ENCODE measurements at places on chromosomes 12 and 14.

GRCh38 chr12:101221301-101221700 is 11.3 kb upstream of the SLC5A8 start:
- no peak for DNase-seq

DNA sequence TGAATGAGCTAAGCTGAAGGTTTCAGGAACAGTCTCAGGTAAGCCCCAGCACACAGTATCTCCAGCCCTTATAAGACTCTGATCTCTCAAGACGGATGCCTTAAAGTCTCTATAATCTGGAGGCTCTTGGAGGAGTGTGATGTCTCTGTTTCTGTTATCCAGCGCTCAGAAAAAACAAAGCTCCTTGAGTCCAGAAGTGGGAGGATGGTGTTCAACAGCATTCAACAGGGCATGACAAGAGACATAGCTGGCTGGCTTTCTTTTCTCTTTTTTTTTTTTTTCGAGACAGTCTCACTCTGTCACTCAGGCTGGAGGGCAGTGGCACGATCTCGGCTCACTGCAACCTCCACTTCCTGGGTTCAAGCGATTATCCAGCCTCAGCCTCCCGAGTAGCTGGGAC is 31.6 kb upstream of the TESC start:
- DNase-seq = no peak

DNA sequence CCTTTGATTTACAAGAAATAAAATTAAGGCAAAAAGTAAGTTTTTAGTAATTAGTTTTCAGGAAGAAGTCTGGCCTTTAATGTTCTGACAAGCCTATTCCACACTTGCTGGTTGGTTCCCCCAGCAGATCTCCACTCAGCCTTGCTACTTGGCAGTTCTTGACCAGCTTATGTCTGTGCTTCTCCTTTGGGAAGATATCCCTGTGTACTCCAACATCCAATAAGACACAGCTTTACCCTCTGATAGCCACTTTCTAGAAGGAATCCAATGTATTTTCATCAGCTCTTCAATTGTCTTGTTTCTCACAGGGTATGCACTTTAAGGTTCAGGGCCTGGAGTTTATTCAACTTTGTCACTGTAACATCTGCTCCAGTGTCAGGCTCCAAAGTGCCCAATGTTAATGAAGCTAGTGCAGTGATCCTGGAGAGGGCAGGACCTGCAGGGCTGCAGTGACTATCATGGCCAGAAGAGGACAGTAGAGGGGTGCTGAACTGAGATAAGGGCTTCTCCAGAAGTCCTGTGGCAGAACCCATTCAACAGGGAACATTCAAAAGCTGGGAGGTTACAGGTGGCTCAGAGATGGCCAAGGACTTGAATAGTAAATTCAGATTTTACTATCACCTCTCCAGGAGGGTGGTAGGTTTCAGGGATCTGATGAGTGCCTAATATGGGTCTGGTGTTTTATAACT is 22.9 kb downstream of the JKAMP start:
- peak; percentile 61 for DNase-seq

GRCh38 chr12:12979731-12980259 is 20.3 kb downstream of the HEBP1 start:
- no peak for DNase-seq

DNA sequence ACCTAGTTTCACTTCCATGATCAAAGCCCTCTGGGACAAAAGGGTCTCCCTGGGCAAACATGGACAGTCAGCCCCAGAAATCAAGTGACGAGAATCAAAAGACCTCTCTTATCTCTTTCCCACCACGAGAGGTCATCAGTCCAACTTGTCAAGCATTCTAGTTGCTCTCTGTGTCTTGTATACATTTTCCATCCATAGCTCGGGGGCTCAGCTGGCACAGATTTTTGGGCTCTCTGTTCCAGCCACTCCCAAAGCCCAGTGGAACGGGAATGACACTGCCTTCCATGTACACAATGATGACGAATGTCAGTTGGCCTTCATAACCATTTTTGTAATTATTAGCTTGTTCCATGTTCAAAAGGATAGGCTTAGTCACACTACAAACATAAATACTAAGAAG is 29.7 kb downstream of the NOS1 start:
- DNase-seq = no peak

DNA sequence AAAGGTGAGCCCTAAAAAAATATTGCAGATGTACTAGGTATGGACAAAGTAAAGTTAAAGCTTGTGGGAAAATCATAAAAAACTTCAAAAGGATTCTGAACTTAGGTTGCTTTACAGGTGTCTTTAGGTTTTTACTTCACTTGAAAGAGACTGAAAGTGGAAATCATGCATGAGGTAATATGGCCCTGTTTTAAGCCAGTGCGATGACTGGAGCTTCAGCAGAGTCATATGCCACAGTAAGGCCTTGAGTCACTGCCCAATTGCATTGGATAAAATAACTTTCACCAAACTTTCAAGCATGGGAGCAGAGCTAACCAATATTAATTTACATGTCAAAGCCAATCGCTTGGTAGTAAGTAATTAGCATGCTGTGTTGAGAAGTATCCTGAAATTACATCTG is 63.9 kb upstream of the TMEM260 start:
- no peak for DNase-seq

DNA sequence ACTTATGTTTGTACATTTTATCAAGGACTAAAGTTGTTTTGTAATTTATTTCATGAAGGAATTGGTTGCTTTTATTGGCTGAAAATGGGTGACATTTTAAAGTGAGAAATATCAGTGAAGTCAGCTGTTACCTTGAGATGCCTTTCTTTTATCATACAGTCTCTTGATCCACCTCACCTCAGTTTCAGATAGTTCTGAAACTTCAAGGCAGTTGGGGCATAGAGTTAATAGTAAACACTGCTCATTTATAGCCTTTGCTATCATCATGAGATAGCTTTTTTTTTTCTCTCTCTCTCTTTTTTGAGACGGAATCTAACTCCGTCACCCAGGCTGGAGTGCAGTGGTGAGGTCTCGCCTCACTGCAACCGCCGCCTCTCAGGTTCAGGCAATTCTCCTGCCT is 76.7 kb downstream of the MON2 start:
- no peak for DNase-seq

DNA sequence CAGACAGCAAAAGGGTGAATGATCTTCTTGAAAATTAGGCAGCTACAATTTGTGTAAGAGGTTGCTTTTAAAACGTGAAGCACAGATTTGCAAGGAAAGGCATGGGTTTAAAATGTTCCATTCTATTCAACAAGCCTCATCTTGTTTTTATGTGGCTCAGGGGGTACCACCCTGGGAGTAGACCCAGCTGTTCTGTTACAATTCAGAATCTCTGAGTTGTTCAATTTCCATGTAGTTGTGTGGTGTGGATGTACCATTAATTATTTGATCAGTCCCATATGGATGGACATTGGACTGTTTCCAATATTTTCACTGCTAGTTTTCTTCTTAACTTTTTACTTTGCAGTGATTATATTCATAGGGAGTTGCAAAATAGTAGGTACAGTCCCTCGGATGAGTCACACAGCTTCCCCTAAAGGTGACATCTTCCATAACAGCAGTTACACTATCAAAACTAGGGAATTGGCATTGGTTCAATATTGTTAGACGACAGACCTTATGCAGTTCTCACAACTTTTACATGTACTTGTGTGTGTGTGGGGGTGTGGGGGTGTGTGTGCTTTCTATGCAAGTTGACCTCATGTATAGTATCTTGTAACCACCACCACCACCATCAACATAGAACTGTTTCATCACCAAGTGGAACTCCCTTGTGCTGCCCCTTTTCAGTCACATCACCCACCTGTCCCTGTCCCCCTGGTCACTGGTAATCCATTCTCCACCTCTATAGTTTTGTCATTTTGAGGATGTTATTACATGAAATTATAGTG is 59.0 kb upstream of the CAPRIN2 start:
- DNase-seq = no peak

DNA sequence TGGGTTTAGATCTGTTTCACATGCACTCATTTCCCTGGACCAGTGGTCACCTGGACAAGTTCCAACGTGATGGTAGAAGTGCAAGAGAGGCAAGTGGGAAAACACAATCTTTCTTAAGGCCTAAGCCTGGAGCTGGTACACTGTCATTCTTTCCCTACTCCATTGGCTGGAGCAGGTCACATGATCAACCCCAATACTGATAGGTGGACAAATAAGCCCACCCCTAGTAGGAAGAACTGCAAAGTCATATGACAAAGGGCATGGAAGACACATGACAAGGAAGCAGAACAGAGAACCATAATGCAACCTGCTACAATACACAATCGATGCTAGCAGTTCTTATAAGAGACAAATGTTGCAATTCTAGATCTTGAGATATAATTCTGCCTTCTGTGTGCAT is 66.3 kb downstream of the SRRM4 start:
- no peak for DNase-seq

DNA sequence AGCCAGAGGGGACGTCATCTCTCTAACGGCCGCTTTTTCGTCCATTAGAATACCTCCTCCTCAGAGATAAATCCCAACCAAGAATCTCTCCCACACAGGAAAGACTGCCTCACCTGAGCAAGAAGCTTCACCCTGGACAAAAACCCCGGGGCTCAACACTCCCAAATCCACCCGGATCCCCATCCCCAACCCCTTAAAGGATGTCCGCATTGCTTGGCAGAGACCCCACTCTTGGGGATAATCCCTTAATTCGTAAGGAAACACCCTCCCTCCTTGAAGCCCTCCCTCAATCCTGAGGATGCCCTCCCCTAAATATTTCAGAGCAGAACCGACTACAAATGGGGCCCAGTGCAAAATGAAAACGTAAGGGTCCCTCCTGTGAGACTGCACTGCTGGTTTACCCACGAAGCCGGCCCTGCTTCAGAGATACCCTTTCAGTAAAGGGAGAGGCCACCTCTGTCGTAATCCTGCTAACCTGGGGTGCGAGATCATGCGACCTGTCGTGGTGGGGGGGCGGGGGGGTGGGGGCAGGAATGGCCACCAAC is 655 bp upstream of the DYNLL1 start:
- no peak for DNase-seq

GRCh38 chr12:4951601-4952000 is 41.9 kb downstream of the KCNA1 start:
- DNase-seq = no peak

GRCh38 chr12:69154585-69155363 is 84.6 kb upstream of the CPSF6 start:
- DNase-seq = peak; percentile 46

- no peak for DNase-seq
These were observed 80.0 kb downstream of the LGMN start for GRCh38 chr14:92668276-92668973.

- DNase-seq = no peak
These were observed 5.2 kb upstream of the LRP1-AS start for GRCh38 chr12:57152639-57153038.

- DNase-seq = no peak
These were observed 36.3 kb downstream of the PRKAB1 start for GRCh38 chr12:119704065-119704747.

DNA sequence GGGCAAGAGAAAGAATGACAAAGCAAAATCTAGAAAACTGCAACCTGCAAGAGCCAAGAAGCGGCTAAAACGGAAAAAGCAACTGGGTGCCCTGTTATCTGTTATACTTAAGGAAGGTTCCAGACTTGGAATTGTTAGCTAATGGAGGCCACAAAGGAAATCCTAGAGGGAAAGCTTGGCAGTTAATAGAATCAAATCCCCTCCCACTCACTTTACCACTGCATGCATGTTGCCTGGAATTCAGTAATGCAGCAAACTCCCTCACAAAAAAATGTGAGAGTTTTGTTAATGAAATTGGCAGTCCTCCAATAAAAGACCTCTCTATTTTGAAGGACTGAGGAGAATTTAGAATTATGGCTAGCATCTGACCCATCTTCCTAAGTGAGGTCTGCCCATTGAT is 164.2 kb upstream of the SOX5 start:
- no peak for DNase-seq
